Temporal lobe (tissue), 4 donors: ENCODE measurements at places on chromosomes 4 and X. TPM values are rescaled to one million over a fixed set of nuclear protein-coding genes. Genes with fewer than 3 reads are reported as not detected.

The PCDH18 gene
- 17.9 TPM for total RNA-seq

The INPP4B gene
- 4.7 TPM for total RNA-seq

The TMPRSS11E gene
- not detected for total RNA-seq

The MAGEA11 gene
- not detected for total RNA-seq

The ERAS gene
- not detected for total RNA-seq

The CFP gene
- total RNA-seq = 0.49 TPM

The KIF4A gene
- total RNA-seq = 2.5 TPM

The BTC gene
- 0.25 TPM for total RNA-seq

The S100G gene
- total RNA-seq = not detected
